Aorta (tissue), 5 donors: ENCODE measurements at places on chromosomes 2 and 18. TPM values are rescaled to one million over a fixed set of nuclear protein-coding genes. Genes with fewer than 3 reads are reported as not detected.

GRCh38 chr2:217004656-217005055 is 144.8 kb upstream of the TNP1 start:
- no peak overlapping the region for H3K4me3 ChIP-seq
- no peaks in the 10 kb centered on the region for H3K4me1 ChIP-seq
- DNase-seq = no peak
- H3K36me3 ChIP-seq = no peaks in the 10 kb centered on the region

DNA sequence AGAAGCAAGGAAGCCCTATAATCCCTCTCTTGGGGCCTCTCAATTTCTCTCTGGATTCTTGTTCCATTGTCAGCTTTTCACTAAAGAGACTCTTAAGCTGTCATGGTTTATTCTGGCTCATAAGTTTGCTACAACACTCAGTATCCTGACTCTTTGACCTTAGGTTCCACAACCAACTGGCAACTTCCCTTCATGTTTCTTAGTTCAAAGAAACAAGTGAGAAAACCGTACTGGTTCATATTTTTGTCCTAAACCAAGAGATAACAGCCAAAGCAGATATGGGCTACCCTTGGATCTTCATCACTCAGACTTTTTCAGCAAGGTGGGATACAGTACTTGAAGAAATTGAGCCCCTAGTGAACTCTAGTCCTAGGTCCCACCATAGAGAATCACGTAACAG is 109.9 kb upstream of the CRIM1 start:
- no peaks in the 10 kb centered on the region for H3K4me1 ChIP-seq
- no peaks in the 10 kb centered on the region for H3K36me3 ChIP-seq
- no peak overlapping the region for H3K27ac ChIP-seq
- no peak for DNase-seq

DNA sequence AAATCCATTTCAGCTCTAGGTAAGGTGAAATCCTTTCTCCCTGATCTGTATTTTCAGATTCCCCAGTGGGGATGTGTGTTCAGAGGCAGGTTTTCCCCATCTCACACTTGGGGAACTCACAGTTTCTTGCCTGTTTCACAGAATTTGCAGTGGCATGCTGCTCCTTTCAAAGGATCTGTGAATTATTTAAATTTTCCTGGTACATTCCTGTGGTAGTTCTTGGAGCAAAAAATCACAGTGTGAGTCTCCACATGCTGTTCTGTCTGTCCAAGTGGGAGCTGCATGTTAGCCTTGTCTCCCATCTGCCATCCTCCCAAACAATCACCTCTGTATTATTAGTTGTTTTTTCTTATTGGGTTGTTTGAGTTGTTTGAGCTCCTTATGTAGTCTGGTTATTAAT is 372.9 kb downstream of the ARL6IP6 start:
- no peaks in the 10 kb centered on the region for H3K27me3 ChIP-seq
- no peaks in the 10 kb centered on the region for H3K36me3 ChIP-seq
- H3K27ac ChIP-seq = no peak overlapping the region

GRCh38 chr18:2096551-2096950 is 474.8 kb downstream of the METTL4 start:
- no peaks in the 10 kb centered on the region for H3K4me1 ChIP-seq
- H3K4me3 ChIP-seq = no peak overlapping the region
- H3K36me3 ChIP-seq = no peaks in the 10 kb centered on the region
- H3K27ac ChIP-seq = no peak overlapping the region
- no peaks in the 10 kb centered on the region for H3K27me3 ChIP-seq

- DNase-seq = no peak
- peak overlapping the region; percentile 73 for H3K27ac ChIP-seq
- H3K4me1 ChIP-seq = peaks cover 10% of the 10 kb centered on the region
- H3K36me3 ChIP-seq = no peaks in the 10 kb centered on the region
Observed at GRCh38 chr2:65604246-65604645, 171.8 kb upstream of the SPRED2 start.

DNA sequence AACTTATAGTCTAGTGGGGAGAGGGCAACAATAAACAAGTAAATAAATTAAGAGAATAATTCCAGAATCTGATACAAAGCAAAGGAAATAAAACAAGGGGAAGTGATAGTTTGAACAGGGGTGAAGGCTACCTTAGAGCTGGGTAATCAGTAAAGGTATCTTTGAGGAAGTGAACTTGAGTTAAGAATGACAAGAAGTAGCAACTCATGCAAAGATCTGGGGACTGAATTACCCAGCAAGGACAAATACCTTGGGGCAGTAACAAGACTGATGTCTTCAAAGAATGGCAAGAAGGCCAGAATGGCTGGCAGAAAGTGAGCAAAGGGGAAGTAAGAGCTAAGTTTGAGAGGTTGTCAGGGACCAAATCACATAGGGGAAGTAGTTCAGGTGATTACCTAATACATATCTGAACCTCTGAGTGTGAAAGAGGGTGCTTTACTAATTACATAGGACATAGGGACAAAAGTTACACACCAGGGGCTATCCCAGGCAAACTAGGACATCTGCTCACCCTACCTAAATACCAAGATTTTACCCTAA is 244.6 kb upstream of the HNRNPA3 start:
- H3K4me3 ChIP-seq = no peak overlapping the region
- H3K27me3 ChIP-seq = no peaks in the 10 kb centered on the region
- no peak overlapping the region for H3K27ac ChIP-seq
- no peaks in the 10 kb centered on the region for H3K4me1 ChIP-seq
- H3K36me3 ChIP-seq = no peaks in the 10 kb centered on the region

DNA sequence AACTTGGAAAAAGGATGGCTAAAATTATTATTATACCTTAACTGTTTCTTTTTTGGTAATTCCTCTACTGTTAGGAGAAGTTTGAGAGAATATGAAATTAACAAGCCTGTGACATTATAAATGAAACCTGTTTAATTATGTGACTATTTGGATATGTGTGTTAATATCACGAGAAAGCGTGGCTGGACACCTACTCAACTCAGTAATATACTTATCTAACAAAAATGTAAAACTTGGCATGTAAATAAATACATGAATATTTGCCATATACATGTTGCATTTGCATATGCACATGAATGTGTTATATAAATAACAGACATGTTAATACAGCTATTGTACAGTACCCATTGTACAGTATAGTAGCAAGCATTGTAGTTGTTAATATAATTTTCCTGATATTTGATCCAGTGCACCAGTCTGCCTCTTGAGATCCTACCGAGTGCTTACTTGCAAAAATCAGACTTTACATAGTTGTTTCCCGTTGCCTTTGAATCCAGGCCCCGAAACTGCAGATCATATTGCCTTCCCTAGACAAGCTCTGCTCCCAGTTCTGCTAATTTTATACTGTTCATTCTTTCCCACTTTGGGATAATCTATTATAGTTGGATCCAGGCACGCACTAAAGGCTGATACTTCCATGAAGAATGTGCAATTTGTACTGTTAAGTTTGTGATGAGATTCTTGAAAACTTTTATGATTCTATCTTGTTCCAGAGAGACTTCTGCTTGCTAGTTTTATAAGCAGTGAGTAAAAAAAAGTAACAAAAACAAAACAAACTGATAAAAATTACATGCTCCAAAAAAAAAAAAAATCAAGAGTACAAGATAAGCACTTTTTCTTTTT is 395.6 kb downstream of the ARHGAP15 start:
- H3K36me3 ChIP-seq = no peaks in the 10 kb centered on the region
- no peak overlapping the region for H3K27ac ChIP-seq
- DNase-seq = no peak
- no peaks in the 10 kb centered on the region for H3K27me3 ChIP-seq
- H3K4me1 ChIP-seq = no peaks in the 10 kb centered on the region

DNA sequence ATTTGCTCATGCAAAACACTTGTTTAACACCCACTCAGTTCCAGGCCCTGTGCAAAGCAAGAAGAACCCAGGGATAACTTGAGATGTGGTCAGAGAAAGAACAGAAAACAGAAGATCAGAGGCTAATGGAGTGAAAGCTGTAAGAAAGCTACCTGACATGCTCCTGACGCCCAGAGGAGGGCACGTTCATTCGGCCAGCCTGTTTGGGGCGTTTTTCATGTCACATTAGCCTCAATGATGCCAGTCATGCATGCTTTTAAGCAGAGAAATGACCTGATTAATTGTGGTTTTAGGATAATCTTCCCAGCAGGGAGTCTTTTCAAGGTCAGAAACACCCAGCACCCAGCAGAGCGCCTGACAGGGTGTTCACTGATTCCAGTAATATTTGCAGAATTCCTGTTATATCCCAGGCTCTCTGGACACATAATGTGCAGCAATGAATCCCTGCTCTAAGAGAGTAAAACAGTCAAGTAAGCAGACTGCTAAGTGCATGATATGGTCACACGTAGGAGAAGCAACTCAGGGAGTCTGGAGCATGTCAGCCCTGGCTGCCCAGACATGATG is 320.0 kb downstream of the LRATD1 start:
- no peak overlapping the region for H3K27ac ChIP-seq
- H3K36me3 ChIP-seq = no peaks in the 10 kb centered on the region
- no peaks in the 10 kb centered on the region for H3K27me3 ChIP-seq
- no peak overlapping the region for H3K4me3 ChIP-seq
- no peak for DNase-seq
- no peaks in the 10 kb centered on the region for H3K4me1 ChIP-seq

GRCh38 chr18:23832911-23833310 is 143.7 kb downstream of the LAMA3 start:
- no peak overlapping the region for H3K4me3 ChIP-seq
- H3K27ac ChIP-seq = no peak overlapping the region
- DNase-seq = no peak
- no peaks in the 10 kb centered on the region for H3K36me3 ChIP-seq

DNA sequence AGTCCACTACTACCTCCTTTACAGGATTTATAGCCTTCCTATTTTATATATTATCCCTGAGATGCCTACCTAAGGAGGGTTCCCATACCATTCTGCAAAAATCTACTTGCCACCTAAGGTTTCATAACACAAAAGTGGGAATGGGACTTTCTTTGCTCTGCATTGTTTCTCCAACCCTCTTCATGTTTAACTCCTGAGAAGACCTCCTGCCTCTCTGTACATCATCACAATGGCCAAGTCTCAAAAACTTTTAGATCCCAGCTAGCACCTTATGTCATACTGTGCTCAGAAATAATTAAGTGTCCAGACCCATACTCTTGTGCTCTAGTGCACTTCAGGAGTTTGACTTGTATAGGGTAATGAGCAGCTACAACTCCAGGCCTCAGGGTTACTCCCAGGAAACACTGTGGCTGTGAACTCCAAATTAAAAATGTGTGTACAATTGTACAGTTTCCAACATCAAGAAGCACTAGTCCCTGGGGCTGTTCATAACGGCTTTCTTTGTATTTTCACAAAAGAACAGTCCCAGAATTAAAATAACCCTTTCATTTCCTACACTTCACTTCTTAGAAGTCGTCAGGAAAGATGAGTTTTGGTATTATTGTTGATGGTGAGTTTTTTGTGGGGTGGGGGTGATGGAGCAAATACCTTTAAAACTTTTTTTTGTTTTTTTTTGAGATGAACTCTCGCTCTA is 39.4 kb downstream of the METAP1D start:
- no peak overlapping the region for H3K4me3 ChIP-seq
- no peak overlapping the region for H3K27ac ChIP-seq

DNA sequence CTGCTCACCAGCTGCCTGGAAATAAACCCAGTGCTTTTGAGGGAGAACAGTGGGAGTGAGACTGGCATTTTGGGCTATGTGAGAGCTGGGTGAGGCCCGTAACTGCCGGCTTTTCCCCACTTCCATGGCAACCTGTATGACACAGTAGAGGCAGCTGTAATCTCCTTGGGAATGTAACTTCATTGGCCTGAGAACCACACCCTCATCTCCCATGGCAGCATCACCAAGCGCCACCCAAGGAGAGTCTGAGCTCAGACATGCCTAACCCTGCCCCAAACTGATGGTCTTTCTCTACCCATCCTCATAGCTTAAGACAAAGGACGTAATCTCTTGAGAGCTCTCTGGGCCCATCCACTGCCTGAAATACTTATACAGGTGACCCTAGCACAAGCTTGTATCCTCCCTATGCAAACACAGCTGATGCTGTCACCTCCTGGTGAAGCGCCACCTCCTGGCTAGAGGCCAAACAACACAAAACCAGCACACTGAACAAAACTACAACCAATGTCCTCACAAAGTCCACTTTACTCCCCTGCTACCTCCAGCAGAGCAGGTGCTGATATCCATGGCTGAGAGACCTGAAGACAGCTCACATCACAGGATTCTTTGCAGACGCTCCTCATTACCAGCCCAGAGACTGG is 763.4 kb upstream of the NRXN1 start:
- H3K27me3 ChIP-seq = no peaks in the 10 kb centered on the region
- H3K27ac ChIP-seq = no peak overlapping the region
- H3K4me3 ChIP-seq = no peak overlapping the region

- no peak overlapping the region for H3K4me3 ChIP-seq
- H3K36me3 ChIP-seq = no peaks in the 10 kb centered on the region
- H3K27me3 ChIP-seq = no peaks in the 10 kb centered on the region
- peak; percentile 17 for DNase-seq
- H3K27ac ChIP-seq = no peak overlapping the region
Observed at GRCh38 chr2:120871016-120871635, 135.5 kb downstream of the GLI2 start.

DNA sequence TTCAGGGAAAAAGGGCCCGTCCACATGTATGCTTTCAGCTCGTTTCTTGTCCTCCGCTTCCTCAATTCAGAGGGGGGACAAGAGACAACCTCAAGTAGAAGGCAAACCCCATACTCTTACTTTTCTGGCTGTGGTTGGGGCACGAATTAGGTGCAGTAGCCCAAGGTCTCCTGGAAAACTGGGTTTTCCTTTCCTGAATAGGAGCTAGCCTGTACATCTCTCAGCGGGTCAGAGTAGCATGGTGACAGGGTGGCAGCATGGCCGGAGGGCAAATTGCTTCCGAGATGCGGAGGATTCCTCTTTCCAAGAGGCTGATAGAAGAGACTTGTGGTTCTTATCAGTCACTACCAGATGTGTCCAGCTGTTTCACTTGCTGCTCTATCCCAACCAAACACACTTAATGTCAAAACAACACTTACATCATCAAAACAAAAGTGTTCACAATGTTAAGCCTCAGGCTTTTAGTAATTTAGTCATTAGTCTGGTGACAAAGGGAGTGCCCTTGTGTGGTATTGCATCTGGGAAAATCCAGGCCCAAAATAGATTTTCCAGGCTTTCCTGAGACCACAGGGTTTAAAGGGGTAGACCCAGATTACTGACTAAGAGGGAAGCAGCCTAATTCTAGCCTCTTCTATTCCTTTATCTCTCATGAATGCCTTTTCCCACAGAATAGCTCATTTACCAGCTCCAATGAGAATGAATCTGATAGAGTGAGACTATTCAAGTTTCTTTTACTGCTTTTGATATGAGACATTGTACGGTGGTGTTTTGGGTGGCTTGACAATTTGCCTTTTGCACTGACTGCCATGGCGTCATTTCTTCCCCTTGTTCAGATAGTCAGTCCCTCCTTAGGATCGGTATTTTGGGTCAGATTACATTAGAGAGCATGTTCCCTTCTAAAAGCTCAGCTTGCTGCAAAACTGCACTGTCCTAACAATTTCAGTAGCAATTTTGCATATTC is 162.0 kb downstream of the LTBP1 start:
- no peaks in the 10 kb centered on the region for H3K27me3 ChIP-seq
- DNase-seq = no peak
- H3K27ac ChIP-seq = peak overlapping the region; percentile 85
- no peak overlapping the region for H3K4me3 ChIP-seq
- peaks cover 10% of the 10 kb centered on the region for H3K4me1 ChIP-seq

GRCh38 chr2:162327134-162327769 is 8.8 kb upstream of the IFIH1 start:
- no peak for DNase-seq
- no peak overlapping the region for H3K27ac ChIP-seq
- H3K36me3 ChIP-seq = no peaks in the 10 kb centered on the region
- no peaks in the 10 kb centered on the region for H3K4me1 ChIP-seq

AGXT gene
- total RNA-seq = not detected

PROKR1 gene
- not detected for total RNA-seq

SGPP2 gene
- total RNA-seq = 0.54 TPM

CRYBA2 gene
- total RNA-seq = not detected

ACADL gene
- total RNA-seq = 32.8 TPM

FRZB gene
- total RNA-seq = 71.4 TPM
